ENCODE measurements at places on chromosomes 1 and 21. TPM values are rescaled to one million over a fixed set of nuclear protein-coding genes. Genes with fewer than 3 reads are reported as not detected.

GRCh38 chr1:86289161-86289560 lies 107.0 kb downstream of the ODF2L start:
- DNase-seq = no peak

- no peak for DNase-seq
These were observed 188.7 kb downstream of the COL11A1 start for GRCh38 chr1:102919659-102920058.

GRCh38 chr1:230159580-230159979 lies 92.5 kb downstream of the GALNT2 start:
- no peak for DNase-seq

The MPL gene
- not detected for total RNA-seq

The ERMAP gene
- total RNA-seq = 3.6 TPM
